ENCODE measurements at places on chromosomes 6 and 20. TPM values are rescaled to one million over a fixed set of nuclear protein-coding genes. Genes with fewer than 3 reads are reported as not detected.

TFAP2C gene
- not detected for total RNA-seq

B3GAT2 gene
- not detected for total RNA-seq

PLCB1 gene
- total RNA-seq: 4.1 TPM

HNF4A gene
- 0.83 TPM for total RNA-seq

GATA5 gene
- not detected for total RNA-seq

RIPPLY2 gene
- not detected for total RNA-seq

ANKRD66 gene
- total RNA-seq: not detected

LY6G6D gene
- total RNA-seq: not detected

HLA-C gene
- total RNA-seq: 73.4 TPM

DNA sequence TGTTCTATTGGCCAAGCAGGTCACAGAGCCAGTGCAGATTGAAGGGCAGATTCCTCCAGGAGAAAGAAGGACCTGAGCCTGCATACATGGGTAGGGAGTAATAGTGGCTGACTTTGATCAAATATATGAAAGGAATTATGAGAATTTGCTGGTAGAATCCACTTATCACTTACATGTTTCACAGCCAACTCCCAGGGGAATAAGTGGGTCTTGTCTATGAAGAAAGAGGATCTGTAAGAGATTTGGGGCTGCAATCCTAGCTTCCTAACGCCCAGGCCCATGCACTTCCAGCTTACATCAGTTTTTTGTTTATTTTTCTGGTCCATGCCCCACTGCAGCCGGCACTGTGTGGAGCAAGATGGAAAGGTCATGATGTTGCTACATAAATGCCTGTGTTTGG, 107.9 kb upstream of the SYNDIG1 start:
- no peak for DNase-seq

DNA sequence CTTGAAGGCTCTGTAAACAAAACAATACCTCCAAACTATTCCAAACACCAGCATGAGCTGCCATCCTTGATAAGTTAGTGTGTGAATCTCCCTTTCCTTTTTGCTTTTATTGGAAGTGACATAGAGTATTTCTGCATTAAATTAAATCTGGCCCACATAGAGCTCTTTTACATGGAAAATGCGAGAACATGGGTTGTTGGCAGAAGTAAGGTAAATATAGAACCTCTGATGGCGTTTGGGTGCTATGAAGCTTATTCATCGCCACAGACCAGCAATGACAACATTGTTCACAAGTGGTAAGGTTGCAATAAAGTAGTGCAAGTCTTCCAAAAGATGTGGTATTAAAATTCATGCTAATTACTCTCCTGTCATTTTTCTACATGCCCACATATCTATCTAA, 445.8 kb upstream of the JAG1 start:
- no peak for DNase-seq

DNA sequence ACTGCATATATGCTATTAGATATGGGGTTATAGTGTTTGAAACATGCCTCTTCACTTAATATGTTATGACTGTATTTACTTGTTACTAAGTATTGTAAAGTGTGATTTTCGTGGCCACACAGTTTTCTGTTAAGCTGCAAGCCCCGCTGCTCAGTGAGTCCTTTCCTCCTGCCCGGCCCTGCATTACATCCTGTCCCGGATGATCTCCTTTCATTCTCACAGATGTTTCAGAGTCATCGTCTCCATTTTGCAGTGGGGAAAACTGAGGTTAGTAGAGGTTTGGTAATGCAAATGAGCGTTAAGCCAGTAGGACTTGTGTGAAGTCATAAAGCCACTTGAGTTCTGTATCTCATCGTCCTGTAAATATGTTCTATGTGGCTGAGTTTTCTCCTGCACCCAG, 155.5 kb downstream of the CFAP61 start:
- DNase-seq: no peak

GRCh38 chr6:79832723-79833122, 114.6 kb downstream of the ELOVL4 start:
- DNase-seq: no peak

DNA sequence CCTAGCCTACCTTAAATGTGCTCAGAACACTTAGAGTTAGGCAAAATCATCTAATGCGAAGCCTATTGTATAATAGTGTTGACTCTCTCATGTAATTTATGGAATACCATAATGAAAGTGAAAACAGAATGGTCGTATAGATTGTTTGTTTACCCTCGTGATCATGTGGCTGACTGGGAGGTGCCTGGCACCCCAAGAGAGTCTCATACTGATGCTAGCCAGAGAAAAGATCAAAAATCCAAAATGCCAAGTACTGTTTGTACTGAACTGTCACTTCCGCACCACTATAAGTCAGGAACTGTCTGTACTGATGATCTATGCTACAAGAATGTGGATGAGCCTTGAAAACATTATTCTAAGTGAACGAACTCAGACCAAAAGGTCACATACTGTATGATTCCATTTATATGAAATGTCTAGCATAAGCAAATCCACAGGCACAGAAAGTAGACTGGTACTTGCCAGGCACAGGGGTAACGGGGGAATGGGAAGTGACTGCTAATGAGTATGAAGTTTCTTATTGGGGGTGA, 22.4 kb downstream of the ZMYND8 start:
- DNase-seq: peak; percentile 56

DNA sequence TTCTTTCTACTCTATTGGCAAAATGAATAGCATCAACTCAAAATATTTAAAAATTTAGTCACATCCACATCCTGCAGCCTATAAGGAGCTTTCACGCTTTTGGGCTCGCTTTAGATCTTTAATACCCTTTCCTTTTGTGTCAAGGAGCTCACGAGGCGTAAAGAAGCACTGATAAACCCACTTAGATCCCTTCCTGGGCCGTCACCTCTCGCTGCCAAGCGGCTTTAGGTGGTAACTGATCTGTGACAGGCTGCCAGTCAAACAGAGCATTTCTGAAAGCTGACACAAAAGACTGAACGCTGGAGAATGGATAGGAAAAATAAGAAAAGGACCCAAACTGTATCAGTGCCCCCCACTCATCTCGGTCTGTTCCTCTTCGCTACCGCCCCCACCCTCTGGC, 385.7 kb upstream of the MMS22L start:
- DNase-seq: no peak

- no peak for DNase-seq
Measured at GRCh38 chr6:13754644-13755043, 43.0 kb upstream of the RANBP9 start.

- no peak for DNase-seq
Measured at GRCh38 chr20:38730167-38730988, 6.1 kb downstream of the SLC32A1 start.

GRCh38 chr20:44656448-44656847, 4.9 kb upstream of the ADA start:
- DNase-seq: no peak

GRCh38 chr20:62269378-62269777, 31.1 kb downstream of the OSBPL2 start:
- DNase-seq: no peak

GRCh38 chr6:15213838-15214400, 31.9 kb upstream of the JARID2 start:
- no peak for DNase-seq

DNA sequence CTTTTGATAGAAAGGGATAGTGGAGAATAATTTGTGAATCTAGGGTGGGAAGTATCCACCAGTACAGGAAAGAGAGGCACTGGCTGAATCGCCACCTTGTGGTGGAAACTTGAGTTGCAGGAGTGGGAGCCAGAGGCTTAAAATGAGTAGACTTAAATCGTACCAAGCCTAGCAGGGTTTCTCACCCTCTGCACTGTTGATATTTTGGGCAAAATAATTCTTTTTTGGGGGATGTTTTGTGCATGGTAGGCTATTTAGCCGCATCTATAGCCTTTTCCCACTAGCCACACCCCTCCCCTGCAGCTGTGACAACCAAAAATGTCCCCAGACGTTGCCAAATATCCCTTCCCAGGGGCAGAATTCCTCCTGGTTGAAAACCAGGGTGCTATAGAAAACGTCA, 119.1 kb downstream of the DHX35 start:
- peak; percentile 35 for DNase-seq

- peak; percentile 29 for DNase-seq
Measured at GRCh38 chr6:11323666-11324452, 91.4 kb upstream of the NEDD9 start.

- DNase-seq: no peak
Measured at GRCh38 chr6:168825226-168826077, 384.5 kb downstream of the SMOC2 start.

GRCh38 chr6:40386200-40386599, 201.0 kb downstream of the LRFN2 start:
- no peak for DNase-seq

GRCh38 chr20:62675156-62675876, 33.0 kb downstream of the SLCO4A1 start:
- no peak for DNase-seq

GRCh38 chr6:126143761-126144251, 157.5 kb downstream of the TRMT11 start:
- no peak for DNase-seq

- no peak for DNase-seq
Measured at GRCh38 chr6:51528556-51528955, 558.9 kb downstream of the PKHD1 start.

DNA sequence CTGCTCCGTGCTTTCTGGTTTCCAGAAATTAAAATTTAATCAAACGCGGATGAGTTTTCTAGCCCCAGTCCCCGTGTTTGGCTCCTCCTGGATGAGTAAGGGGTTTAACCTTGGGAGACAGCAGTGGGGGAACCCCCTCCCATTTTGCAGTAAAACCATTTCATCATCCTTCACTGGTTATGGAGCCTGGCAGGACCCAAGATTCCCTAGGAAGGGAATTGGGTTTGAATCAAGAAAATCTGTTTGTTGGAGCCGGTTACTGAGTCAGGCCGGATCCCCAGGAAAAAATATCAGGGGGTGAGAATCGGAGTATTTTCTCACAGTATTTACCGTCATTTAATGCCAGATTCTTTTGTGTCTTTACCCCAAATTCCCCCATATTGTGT, 754 bp downstream of the YWHAB start:
- DNase-seq: no peak

GRCh38 chr6:21202521-21202920, 391.0 kb upstream of the SOX4 start:
- DNase-seq: no peak

DNA sequence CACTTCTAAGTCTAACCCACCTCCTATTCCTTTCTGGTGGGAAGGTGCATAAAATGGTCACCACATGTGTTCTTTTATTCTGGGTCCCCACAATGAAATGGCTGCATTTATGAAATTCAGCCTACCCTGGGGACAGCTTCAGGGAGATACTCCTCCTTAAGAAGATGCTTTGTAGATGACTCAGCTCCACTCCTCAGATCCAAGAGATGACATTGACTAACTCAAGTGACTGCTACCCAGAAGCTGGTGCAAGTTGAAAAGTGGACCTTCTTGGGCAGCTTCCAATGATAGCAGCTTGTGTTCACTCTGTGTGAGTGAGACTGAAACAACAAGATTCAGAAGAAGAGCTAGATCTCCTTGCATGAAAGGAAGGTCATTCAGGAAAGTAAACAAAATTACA, 113.4 kb downstream of the SCP2D1 start:
- DNase-seq: peak; percentile 16

- DNase-seq: no peak
Measured at GRCh38 chr20:61253264-61253639, 1.2 kb downstream of the CDH4 start.

- no peak for DNase-seq
Measured at GRCh38 chr6:110590821-110591351, 114.5 kb upstream of the SLC22A16 start.

DNA sequence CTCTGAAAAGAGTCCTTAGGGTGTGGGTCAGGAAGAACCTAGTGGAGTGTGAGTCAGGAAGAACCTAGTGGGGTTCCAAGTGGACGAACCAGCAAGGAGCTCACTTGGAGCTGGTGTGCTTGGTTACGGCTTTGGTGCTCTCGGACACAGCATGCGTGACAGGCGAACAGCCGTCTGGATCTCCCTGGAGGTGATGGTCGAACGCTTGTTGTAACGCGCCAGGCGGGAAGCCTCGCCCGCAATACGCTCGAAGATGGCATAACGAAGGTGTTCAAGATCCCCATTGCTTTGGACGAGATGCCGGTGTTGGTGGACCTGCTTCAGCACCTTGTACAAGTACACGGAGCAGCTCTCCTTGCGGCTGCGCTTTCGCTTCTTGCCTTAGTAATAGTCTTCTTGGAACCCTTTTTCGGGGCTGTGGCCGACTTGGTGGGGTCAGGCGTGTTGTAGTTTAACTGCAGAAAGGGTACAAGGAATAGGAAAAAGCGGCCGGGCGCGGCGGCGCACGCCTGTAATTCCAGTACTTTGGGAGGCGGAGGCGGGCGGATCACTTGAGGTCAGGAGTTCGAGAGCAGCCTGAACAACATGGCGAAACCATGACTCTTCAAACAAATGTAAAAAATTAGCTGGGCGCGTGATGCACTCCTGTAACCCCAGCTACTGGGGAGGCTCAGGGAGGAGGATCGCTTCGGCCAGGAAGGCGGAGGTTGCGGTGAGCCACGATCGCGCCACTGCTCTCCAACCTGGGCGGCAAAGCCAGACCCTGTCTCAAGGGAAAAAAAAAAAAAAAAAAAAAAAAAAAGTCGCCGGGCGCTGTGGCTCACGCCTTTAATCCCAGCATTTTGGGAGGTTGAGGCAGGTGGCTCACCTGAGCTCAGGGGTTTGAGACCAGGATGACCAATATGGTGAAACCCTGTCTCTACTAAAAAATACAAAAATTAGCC, 48.0 kb downstream of the OR2B2 start:
- DNase-seq: no peak

DNA sequence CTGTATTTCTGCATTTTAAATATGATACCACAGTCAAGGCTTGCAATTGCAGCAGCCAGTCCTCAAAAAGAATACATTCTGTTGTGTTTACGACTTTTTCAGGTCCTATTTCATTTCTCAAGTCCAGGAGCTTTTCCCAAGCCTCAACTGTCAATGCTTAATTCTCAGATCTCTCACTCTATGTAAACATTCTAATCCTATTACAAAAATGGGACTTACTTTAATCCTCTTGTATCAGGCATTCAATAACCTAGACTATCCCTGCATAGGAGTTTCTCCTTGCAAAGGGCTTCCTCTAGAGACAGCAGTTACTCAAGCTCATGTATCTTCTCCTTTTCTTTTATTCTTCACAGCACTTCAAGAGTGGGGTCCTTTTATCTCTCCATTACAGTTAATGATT, 1293.0 kb downstream of the GRIK2 start:
- DNase-seq: no peak

DNA sequence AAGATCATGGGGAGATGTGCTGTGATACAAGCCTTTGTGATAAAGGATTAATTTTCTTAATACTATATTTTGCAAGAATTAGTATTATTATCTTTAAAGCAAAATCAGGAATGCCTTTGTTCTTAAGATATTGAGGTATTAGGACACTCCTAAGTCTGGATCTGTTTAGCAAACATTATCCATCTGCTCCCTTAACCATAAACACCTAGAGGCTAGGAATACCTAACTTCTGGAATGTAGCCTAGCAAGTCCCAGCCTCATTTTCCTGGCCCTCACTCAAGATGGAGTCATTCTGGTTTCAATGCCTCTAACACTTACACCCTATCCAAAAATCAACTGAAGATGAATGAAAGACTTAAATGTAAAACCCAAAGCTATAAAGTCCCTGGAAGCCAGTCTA, 106.3 kb upstream of the GJE1 start:
- DNase-seq: no peak

- no peak for DNase-seq
Measured at GRCh38 chr20:32962053-32962452, 42.2 kb downstream of the SUN5 start.

GRCh38 chr6:15906420-15907016, 222.4 kb upstream of the MYLIP start:
- no peak for DNase-seq
